ENCODE measurements at places on chromosomes 13 and 19.

DNA sequence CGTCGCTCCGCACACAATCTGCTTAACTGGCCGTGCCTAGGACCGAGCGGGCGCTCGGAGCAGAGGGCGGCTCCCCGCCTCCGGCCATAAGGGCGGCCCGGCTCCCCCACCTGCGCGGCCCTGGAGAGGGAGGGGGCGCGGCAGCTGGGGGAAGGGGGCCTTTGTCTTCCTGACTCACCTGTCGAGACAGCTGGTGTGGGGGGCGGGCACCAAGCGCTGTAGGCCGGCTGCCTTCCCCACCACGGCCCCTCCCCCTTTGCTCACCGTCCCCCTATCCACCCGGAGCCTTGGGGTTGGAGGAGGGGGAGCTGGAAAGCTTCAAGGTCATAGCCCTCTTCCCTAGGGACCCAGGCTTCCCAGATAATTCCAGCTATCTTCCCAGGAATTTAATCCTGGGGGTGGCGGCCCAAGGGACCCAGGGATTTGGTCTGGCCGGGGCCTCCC, 1.2 kb downstream of the VASP start:
- no peak for DNase-seq

DNA sequence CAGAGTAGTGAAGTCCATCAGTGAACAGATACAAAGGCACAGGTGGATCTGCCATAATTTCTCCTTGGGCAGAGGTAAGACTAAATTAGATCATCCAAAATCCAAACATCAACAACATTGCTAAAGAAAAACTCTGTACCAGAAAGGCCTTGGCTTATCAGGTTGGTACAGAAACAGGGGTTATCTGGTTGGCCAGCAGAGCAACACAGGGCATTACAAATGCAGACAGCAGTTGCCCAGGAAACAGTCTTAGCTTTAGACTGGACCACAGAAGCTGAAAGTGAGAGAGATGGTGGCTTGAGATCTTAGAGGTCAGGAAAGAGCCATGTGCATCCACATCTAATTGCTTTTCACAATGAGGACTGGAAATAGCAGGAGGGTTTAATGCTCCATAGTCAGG, 26.6 kb upstream of the DGKH start:
- DNase-seq, result no peak

- DNase-seq, result no peak
Measured at GRCh38 chr19:7979011-7979410, 26.4 kb downstream of the ELAVL1 start.

DNA sequence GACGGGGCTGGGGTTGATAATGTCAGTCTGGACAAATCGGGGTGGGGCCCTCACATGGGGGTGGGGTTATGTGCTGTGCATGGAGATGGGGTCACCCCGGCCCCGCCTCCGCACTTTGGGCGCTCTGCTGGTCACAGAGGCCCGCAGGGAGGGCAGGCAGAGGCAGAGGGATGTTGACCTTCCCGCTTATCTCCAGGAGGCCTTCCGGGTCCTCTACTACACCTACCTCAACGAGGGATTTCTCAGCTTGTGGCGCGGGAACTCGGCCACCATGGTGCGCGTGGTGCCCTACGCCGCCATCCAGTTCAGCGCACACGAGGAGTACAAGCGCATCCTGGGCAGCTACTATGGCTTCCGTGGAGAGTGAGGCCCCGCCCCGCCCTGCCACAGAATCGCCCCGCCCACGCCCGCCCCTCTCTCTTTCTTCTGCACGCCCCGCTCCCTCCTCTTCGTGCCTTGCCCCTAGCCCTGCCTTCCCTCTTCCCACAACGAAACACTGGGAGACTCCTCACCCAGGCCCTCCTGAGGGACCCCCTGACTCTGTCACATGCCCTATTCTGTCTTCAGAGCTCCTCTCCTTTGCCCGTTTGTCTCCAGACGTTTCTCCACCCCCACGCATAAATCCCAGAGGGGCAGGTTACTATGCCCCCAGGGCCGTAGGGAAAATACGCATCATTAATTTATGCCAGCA, 32.8 kb downstream of the TMEM161A start:
- no peak for DNase-seq
